Chondrocyte (in vitro differentiated cells): ENCODE measurements at places on chromosomes 16 and 17.

- DNase-seq: no peak
These were observed 102.2 kb downstream of the TRIM37 start for GRCh38 chr17:59004338-59005111.

GRCh38 chr16:31071861-31072260 lies 2.2 kb downstream of the ZNF668 start:
- no peak for DNase-seq

DNA sequence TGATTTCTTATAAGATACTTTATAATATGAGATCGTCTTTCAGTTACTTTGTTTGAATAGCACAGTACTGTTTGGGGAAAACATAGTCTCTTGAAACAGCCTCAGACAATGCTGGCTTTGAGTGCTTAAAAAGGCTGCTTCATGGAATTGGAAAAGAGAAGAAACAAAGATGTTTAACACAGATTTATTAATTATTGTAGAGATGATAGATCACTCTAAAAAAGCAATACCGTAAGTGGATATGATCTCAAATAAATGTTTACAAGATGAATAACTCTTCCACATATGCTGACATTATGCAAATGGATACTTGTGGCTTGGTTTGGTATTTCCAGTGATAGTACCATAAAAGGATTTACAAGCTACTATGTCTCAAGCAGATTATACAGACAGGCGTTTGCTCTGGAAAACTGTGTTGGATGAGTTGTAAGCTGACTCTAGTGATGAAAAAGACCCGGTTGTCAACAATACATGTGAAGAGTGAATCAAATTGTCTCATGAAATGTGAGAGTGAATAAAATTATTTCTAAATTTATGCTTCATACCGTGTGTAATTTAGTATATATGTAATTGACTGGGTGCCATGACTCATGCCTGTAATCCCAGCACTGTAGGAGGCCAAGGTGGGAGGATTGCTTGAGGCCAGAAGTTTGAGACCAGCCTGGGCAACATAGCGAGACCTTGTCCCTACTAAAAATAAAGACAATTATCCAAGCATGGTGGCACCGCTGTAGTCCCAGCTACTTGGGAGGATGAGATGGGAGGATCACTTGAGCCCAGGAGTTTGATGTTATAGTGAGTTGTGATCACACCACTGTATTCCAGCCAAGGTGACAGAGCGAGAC lies 105.4 kb downstream of the FTO start:
- no peak for DNase-seq

DNA sequence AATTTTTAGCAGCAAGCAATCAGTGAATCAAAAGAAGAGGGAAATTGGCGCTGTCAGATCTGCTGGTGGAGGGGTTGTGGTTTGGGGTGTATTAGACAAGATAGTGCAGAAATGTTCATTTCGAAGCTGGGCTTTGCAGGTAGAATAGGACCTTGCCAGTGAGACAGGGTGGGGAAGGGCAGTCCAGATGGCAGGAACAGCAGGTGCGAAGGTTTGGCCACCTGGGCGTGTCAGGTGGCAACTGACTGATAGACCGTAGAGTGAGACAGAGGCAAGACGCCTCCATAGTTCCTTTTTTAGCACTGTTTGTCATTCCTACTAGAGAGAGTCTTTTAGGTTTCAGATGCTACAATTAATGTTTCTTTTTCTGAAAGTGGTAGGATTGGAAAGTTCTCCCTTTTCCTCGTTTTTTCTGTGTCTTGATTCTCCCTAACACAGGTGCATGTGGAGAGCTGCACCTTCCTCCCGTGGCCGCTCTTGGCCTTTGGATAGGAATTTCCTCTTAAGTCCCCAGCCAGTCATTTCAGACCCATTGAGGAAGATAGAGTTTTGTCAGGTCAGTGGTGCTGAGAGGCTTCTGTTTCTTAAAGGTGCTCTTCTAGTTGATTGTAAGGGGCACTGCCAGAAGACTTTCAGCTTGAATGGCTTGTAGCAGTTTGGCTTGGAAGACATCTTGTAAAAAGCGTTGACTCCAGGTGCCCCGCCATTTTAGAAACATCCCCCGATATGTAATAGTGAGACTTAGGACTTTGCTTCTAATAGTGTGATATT lies 315.6 kb downstream of the SNX29 start:
- DNase-seq: no peak

- DNase-seq: no peak
These were observed 7.6 kb upstream of the CBFB start for GRCh38 chr16:67021321-67021720.

GRCh38 chr17:61073799-61074513 lies 325.7 kb upstream of the TBX2 start:
- DNase-seq: no peak

GRCh38 chr17:10316801-10317542 lies 55.8 kb downstream of the MYH13 start:
- DNase-seq: no peak
